ENCODE measurements at places on chromosomes 3 and 15.

DNA sequence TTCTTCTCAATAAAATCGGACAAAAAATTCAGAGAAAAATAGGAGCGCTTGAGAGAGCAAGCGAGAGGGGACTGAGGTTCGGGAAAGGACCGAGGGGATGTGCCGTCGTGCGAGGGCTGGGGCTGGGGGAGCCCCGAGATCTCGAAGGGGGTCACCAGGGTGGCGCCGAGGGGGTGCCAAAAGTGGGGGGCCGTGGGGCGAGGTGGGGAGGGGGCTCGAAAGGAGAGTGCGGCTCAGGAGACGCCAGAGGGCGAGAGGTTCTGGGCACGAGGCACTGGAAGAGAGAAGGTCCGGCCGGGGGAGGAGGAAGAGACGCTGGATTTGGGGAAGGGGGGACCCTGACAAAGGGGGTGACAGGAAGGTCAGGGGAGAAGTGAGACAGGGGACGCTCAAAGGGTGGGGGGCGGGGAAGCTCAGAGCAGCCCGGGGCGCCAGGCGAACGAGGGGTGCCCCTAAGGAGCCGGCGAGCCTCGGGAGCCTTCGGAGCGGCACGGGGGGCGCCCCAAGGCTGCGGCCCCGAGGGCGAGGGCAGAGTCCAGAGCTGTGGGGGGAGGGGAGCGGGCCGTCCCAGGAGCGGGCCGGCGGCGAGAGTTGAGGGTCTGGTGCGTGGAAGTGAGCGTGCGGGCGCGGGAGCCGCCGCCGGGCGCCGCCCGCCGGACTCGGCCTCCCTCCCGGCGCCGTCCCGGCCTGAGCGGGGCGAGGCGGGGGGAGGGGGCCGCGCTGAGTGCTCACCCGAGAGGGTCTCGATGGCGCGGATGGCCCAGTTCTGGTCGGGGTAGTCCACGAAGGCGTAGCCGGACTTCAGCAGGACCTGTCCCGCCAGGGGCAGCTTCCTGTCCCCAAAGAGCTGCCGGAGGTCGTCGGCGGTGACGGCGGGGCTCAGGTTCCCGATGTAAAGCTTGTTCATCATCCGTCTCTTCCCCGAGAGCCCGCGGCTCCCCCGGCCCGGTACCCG is 514 bp downstream of the IGF2BP2 start:
- peak; percentile 34 for DNase-seq

- no peak for DNase-seq
Observed at GRCh38 chr3:84946240-84946639, 12.5 kb upstream of the CADM2 start.

DNA sequence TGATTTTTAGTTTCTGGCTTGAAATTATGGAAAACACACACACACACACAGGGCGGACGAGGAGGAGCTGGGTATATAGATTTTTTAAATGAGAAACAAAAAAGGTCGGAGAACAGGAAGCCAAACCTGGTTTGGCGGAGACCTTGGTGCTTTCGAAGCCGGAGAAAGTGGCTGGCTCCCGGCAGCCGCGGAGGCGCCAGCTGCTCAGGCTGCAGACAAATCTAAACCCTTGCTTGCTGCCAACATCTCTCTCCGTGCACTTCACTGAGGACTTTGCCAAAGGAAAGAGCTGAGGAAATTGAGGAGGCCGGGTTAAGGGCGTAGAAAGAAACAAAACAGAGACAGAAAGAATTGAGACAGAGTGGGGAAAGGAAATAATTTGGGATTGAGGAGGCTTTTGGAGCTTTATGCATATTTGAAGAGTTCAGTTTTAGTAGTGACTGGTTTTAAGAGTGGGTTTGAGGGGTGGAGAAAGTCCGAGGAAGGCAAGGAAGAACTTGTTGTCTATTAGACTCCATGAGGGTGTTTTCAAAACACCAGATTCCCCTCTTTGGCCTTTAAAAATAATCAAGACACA is 2.2 kb downstream of the ZIC1 start:
- DNase-seq: no peak

DNA sequence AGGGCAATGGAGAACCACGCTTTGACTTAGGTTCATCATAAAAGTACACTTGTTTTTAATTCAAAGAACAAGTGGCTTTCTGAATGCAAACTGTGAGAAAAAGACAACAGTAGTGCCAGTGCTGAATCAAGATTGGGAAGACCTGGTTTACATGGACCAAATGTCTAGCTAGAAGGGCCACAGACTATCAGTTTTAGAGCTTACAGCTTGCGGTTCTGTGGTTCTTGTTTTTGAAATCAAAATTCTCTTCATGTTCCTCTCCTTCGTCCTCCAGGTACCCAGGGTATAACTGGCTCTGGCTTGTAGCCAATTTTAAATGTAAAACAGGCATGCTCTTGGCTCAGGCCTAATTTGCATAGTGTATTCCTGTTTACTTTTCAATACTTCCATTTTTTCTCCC is 124.6 kb downstream of the TGFBR2 start:
- no peak for DNase-seq

GRCh38 chr3:106510206-106510605 is 641.4 kb upstream of the CBLB start:
- DNase-seq: no peak

DNA sequence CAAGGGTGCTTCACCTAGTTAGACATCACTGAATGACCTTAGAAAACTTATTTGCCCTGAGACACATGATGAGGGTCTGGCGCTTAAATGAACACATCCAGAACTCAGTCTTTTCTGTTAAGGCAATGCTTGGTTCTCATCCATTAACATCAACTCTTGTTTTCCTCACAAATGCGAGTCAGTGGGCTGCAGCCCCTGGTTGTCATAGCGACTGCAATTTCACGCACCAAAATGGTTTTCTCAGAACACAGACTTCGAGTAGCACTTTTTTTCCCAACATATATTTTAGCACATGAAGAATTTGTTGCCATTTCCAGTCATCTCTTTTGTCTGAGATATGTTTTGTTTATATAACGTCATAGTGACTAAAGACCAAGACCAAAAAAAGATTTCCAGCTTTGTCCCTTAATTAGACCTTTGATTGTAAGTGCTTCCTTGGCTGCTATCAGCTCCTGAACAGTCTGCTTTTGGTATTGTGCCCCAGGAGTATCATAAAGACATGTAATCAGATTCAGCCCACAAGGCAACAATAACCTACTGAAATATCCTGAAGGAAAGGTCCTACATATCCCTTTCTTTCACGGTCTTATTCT is 68.5 kb downstream of the GPR176 start:
- no peak for DNase-seq

DNA sequence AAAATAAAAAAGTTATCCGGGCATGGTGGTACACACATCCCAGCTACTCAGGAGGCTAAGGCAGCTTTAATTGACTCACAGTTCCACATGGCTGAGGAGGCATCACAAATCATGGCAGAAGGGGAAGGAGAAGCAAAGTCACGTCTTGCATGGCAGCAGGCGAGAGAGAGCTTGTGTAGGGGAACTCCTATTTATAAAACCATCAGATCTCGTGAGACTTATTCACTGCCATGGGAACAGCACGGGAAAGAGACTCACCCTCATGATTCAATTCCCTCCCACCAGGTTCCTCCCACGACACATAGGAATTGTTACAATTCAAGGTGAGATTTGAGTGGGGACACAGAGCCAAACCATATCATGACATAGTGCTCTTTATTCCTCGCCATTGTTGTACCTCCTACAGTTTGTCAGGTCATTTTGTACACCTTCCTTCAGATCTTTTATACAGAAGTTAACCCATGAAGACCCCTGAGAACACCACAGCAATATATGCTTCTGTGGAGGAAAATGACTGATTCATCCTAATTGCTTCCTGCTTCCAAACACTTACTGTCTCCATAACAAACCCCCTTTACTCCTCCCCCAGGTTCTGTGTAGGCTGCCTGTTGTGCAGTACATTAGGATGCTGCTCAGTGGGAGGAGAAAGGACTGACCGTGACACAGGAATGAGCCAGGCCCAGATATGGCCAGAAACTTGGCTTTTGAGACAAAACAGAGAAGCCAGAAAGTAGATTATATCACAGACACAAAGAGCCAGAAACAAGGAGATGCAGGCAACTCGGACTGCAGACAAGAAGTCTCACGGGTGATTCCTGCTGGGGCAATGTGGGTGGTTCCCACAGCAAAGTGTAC is 67.9 kb upstream of the HEG1 start:
- DNase-seq: no peak

- no peak for DNase-seq
Observed at GRCh38 chr3:126684218-126684751, 19.8 kb upstream of the CHCHD6 start.

GRCh38 chr3:113441051-113441770 is at the start of gene CFAP44:
Gene CFAP44 (minus strand): TSS chr3:113441493. CDS start chr3:113433664, 7,829 bp downstream.
- no peak for DNase-seq

- DNase-seq: no peak
Observed at GRCh38 chr3:4936982-4937614, 42.1 kb upstream of the BHLHE40 start.

DNA sequence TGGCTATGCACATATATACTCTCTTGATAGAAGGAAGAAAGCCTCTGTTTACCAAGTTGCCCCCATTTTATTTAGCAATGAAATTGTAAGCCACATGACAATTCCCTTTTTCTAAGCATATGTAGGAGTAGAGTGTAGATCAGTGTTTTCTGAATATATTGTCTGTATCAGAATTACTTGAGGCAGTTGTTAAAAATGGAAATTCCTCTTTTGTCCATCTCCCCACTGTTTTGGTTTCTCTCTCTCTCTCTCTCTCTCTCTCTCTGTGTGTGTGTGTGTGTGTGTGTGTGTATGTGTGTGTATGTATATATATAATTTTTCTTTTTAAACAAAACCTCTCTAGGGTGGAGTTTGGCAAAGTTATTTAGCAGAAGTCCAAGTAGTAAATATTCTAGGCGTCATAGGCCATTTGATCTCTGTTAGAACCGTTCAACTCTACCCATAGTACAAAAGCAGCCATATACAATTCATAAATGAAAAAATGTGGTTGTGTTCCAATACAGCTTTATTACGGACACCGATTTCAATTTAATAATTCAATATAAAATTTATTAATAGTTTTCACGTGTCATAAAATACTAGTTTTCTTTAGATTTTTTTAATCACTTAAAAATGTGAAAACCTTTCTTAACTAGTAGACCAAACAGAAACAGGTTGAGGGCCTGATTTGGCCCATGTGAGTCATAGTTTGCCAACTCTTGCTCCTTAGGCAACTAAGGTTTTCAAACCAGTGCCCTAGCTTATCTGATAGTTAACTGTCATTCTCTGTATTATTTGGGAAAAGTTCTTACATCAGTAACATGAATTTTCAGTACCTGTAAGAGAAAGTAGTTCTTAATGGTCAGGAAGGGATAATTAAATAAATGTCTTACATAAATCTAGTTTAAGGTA is 39.8 kb downstream of the UBE2E1 start:
- DNase-seq: no peak

GRCh38 chr3:125192190-125193035 is 20.1 kb downstream of the SLC12A8 start:
- no peak for DNase-seq

GRCh38 chr15:69808756-69809155 is 289.0 kb downstream of the TLE3 start:
- DNase-seq: no peak

DNA sequence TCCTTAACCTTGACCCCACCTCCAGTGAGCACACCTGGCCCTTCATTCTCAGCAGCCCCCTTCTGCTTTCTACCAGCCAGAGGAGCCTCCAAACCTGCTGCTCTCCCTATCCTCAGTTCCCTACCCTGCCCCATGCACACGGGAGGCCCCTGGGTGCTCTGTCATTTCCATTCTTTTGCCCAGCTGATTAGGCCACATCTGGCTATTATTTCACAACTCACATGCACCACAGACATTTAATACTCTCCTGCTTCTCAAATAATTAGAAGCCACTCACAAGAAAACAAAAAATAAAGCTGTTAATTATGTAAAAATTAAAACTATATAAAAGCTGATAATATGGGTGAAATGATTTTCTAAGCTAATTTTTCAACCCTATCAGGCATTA is 50.7 kb downstream of the MYLK start:
- DNase-seq: no peak

GRCh38 chr3:107106316-107106715 is 270.9 kb upstream of the CCDC54 start:
- DNase-seq: peak; percentile 17

- no peak for DNase-seq
Observed at GRCh38 chr3:41207355-41207754, 8.1 kb downstream of the CTNNB1 start.

- peak; percentile 30 for DNase-seq
Observed at GRCh38 chr3:142586803-142587406, 8.4 kb upstream of the ATR start.

DNA sequence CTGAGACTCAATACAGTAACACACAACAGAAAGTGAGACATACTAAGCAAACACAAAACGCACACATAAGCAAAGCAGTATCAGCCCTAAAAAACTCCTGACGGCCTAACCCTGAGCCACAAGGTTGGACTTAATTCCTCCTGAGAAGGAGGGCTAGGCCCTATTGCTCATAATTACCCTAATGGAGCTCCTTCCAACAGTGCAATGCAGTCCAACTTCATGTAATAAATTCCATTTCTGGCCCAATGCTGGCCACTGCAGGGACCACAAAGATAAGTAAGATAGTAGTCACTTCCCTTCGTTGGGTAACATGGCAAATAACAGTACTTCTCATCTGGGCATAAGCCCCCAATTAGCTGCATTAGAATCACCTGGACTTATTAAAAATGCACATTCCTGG is 4.2 kb downstream of the VPS39 start:
- no peak for DNase-seq

DNA sequence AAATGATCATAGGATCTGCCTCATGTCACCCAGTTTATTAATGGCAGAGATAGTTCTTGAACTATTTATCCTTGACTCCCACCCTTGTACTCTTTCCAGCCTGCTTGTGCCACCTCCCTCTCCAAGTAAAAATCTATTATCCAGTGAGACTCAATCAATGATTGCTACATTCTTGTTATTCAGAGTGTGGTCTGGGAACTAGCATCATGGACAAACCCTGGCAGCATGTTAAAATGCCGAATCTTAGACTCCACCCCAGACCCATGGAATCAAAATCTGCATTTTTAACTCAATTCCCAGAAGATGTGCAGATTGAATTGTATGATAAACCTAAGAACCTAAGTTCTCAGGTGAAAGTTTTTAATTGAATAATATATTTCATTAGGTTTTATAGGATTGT is 34.7 kb upstream of the PYDC2 start:
- no peak for DNase-seq

- DNase-seq: no peak
Observed at GRCh38 chr3:196093317-196094111, 11.6 kb upstream of the TFRC start.

- no peak for DNase-seq
Observed at GRCh38 chr3:151798466-151798865, 15.4 kb upstream of the AADAC start.

- no peak for DNase-seq
Observed at GRCh38 chr3:147313513-147313912, 92.8 kb downstream of the ZIC4 start.

All from H54 (cell line).